Amygdala (tissue), 56 donors: ENCODE measurements at places on chromosomes 11 and 22.

- DNase-seq = no peak
Observed at GRCh38 chr11:60065801-60066200, 9.3 kb downstream of the MS4A3 start.

DNA sequence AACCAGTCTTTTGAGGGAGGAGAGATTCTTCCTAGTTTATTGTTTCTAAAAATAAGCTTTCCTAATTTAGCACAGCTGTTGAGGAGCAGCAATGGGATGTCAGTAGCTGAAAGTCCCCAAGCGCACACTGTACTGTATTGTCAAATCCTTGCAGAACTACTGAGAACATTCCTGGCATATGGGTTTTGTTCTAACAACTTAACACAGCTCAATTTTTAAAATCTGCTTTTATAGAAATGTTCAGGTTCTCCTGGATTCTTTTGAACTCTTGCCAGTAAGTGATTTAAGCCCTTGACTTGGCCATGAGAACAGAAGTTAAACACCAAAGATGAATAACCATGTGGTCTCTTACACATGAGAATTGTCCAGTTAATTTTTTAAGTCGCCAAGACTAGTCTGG, 218.6 kb downstream of the FAT3 start:
- no peak for DNase-seq

GRCh38 chr11:69000831-69001242, 12.2 kb downstream of the MRGPRF start:
- no peak for DNase-seq

- DNase-seq = no peak
Observed at GRCh38 chr11:27626269-27626937, 73.9 kb downstream of the BDNF start.

DNA sequence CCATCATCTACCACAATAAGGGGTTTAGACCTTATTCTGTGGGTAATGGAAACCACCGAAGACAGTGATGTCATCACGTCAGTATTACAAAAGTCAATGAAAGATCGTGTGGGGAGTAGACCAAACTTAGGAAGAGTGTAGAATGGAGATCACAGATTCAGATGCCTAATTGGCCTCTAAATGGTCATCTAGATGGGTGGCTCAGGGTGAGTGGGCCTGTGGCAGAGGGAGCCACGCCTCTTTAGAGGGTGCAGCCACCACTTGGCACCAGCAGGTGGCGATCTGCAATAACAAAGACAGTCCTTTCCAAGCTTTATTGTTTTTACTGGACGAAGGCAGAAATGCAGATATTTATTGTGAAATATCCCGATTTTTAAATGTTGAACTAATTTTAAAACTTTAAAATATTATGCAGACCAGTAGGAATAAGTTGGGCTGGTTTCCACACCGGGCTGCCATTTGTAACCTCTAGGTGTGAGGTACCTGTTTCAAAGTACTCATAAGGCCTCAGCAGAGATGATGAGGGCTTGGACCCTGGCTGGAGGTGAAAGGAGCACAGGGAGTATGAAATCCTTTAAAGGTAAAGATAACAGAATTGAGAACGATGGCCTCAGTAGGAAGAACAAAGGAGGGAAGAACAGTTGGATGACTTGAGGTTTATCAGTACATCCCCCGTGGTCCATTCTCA, 222.0 kb downstream of the DBX1 start:
- DNase-seq = no peak

- DNase-seq = no peak
Observed at GRCh38 chr11:92216789-92217188, 7.8 kb upstream of the FAT3 start.

GRCh38 chr11:63892228-63892627, 24.7 kb downstream of the RCOR2 start:
- DNase-seq = no peak

GRCh38 chr11:35825386-35825785, 118.5 kb upstream of the LDLRAD3 start:
- DNase-seq = no peak

GRCh38 chr11:17533341-17533740, 10.9 kb downstream of the USH1C start:
- no peak for DNase-seq

GRCh38 chr11:34245041-34245440, 112.8 kb downstream of the ABTB2 start:
- no peak for DNase-seq

GRCh38 chr11:79189055-79189454, 251.8 kb downstream of the TENM4 start:
- no peak for DNase-seq
